ENCODE measurements at places on chromosomes 7 and 10.

GRCh38 chr7:17362439-17363105, 64.1 kb downstream of the AHR start:
- DNase-seq: no peak

GRCh38 chr10:43202657-43203447, 64.0 kb downstream of the RASGEF1A start:
- DNase-seq: peak; percentile 38

DNA sequence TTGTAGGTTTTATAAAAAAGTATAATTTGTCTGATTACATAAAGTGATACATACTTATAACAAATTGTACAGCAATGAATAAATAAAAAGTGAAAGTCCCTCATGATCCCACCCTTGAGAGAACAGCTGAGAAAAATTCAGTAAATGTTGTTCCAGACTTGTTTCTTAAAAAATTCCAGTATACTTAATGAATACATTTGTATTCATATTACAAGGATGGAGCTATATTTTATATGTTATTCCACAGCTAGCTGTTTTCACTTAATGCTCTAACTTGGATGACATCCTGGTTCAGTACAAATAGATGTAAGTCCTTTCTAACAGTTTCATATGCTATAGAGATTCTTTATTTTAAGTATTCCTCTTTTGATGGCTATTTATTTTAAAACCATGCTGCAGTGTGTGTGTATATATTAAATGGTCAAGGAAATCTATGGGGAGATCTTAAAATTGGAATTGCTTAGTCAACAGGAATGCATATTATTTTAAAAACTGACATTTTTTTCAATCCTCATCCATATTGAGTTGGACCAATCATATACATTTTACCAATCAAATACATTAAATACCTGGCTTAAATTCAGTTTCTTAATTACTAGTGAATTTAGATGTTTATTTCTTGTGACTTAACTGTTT, 8.9 kb downstream of the STAMBPL1 start:
- DNase-seq: no peak

- peak; percentile 64 for DNase-seq
Measured at GRCh38 chr10:69567920-69568319, 5.3 kb downstream of the NEUROG3 start.

DNA sequence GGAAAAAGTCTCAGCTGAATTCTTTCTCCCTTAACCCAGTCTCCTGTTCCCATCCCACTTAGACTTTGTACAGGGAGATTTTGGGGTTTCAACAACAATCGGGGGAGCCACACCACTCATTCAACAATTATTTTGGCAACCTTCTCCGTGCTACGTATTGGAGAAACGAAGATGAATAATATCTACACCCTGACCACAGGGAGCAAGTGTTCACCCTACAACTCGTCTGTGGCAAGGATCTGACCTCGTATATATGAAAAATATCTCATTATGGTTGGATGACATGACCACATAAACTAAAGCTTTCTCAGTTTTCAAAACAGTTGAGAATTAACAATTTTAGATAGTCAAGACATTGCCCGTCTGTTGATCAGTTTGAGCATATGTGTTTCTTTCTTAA, 302.1 kb downstream of the CACNA2D1 start:
- DNase-seq: no peak

DNA sequence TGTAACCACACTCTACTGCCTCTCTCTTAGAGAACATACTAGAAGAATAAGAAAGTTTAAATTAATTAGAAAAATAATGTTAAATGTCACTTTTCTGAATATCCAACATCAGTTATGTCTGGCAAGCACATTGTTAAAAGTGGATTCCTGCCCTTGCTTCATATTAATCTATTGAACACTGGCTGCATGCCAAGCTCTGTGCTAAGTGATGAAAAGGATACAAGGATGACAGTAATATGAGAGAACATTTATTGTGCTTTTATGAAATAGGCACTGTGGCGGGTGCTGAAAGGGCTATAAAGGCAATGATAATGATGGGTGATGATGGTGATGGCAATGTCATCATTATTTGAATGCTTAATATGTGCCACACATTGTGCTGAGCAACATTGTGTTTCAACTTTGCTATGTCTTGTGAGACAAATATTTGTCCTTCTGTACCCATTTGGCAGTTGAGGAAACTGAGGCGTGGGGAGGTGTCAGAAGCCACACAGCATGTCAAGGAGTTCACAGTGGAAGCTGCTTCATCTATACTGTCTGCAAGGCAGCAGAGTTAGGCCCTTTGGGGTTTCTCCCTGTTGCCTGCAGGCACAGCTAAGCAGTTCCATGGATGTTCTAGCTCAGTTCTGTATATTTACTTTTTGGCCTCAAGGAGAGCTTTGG, 64.2 kb upstream of the RAPGEF5 start:
- DNase-seq: no peak

DNA sequence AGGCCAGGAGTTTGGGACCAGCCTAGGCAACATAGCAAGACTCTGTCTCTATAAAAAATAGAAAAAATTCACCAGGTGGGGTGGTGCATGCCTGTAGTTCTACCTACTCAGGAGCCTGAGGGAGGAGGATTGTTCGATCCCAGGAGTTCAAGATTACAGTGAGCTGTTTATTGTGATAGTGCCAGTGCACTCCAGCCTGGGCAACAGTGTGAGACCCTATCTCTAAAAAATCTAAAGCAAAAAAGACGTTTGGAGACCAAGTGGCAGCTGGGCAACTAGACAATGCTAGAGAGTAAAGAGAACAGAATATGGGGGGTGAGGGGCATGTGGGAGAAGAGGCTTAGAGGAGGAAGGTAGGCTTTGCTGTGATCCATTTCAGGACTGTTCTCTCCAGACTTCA, 1.4 kb downstream of the PDSS1 start:
- DNase-seq: no peak

DNA sequence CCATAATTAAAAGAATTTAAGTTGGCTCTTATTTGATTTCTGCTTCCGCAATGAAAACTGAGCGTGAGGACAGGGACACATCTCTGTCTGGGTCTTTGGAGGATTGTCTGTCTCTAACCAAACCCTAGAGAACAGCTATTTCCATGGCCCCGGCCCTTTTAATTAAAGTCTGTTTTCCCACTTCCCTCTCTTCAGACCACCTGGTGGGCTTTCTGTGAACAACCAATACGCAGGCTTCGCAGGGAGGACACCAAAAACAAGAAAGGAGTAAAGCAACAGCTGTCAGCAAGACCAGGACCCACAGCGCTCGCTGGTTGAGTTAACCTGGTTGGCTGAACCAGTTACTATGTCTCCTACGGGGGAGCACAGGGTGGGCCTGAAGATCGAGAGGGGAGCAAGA, 217.1 kb upstream of the FRMD4A start:
- DNase-seq: no peak

DNA sequence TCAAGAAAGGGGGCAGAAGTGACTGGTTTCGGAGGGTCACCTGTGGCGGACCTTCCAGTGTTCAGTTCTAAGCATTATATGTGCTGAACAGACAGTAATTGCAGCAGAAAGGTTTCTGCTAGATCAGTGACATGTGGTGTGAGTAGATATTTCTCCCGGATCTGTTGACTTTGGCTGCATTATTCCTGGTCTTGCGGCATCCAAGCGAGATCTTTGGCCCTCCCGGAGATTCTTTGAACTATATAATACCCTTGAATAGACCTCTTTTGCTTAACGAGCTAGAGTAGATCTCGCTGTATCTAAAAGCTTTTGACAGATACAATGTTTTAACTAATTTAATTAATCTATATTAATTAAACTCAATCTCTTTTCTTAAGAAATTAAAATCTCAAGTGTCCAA, 99.8 kb downstream of the PTN start:
- no peak for DNase-seq

DNA sequence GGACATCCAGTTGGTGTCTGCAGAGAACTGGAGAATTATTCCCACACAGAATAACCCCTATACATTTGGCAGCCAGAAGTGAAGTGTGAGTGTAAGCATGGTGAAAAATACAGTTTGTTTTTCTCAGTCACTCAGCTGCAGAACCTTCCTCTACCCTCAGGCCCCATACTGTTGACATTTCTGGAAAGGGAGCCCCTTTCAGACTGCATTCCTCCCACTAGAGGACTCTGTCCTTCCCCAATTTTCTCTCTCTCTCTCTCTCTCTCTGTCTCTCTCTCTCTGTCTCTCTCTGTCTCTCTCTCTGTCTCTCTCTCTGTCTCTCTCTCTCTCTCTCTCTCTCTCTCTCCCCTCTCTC, 86.8 kb upstream of the STEAP1B start:
- DNase-seq: no peak

DNA sequence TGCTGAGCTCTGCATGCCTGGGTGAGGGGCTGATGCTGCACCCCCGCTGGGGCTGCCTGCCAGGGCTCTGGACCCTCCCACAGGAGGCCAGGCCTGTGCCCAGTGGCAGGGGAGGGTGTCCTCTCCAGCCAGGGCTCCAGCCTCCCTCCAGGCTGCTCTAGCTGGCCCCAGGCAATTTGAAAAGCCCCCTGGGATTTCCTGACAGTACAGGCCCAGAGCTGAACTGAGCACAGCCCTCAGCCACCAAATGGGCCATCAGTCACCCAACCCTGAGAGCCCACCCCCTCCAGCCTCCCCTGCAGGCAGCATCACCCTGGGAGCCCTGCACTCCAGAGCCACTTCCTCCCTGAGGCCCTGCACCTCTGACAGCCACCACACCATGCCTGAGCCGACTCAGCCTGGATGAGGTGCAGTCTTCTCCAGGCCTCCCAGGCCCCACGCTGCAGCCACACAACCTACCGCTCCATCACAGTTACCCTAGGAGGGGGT, 101.8 kb upstream of the RET start:
- DNase-seq: no peak

- peak; percentile 13 for DNase-seq
Measured at GRCh38 chr7:93029056-93029455, 88.7 kb downstream of the SAMD9 start.

- DNase-seq: no peak
Measured at GRCh38 chr10:67098461-67098860, 172.6 kb downstream of the LRRTM3 start.

DNA sequence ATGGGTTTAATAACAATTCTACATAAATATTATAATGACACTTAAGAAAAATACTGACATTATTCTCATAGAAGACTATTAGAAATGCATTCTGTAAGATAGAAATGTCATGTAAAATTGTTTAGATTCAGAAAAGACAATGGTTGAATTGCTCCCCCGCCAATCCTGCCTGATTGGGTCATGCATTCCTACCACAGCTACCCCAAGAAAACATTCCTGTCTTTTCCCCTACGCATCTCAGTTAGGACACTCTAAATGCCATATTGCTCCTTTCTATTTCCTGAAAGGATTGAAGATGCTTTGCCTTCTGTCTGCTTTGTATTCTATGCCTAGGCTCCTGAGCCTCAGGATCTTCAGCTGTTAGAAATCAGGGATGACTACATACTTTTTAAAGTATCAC, 109.4 kb downstream of the DGKB start:
- DNase-seq: no peak

DNA sequence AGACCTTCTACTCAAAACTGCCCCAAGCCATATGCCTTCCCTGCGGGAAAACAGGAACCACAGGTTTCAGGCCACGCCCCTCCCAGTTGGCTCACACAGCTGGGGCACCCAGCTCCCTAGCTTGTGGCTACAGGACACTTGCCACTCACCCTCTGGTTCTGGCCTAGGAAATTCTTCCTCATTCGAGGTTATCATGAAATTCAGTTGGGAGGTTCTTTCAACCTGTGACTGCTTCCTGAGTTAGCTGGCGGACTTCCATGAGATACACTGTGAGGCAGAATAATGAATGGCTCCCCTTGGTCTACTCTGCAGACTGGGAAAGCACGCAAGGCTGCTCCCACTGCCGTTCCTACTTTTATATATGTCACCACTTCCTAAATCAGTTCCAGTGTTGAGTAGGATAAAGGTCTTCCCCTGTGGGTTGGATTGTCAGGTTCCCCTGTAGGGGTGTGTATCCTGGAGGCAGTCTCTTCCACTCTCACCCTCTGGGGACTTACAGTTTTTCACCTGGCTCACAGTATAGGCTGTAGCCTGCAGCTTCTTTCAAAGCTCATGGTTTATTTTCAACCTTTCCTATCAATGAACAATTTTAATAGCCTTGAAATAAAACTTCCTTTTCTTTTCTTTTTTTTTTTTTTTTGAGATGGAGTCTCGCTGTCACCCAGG, 37.0 kb downstream of the GPR22 start:
- peak; percentile 83 for DNase-seq

GRCh38 chr7:122885583-122886356, 490 bp downstream of the CADPS2 start:
- DNase-seq: peak; percentile 16

GRCh38 chr10:49726593-49726992, 35.5 kb downstream of the OGDHL start:
- DNase-seq: no peak

GRCh38 chr7:99389772-99390171, 15.2 kb downstream of the ARPC1B start:
- no peak for DNase-seq

- DNase-seq: no peak
Measured at GRCh38 chr10:108624052-108624451, 1299.3 kb downstream of the XPNPEP1 start.

DNA sequence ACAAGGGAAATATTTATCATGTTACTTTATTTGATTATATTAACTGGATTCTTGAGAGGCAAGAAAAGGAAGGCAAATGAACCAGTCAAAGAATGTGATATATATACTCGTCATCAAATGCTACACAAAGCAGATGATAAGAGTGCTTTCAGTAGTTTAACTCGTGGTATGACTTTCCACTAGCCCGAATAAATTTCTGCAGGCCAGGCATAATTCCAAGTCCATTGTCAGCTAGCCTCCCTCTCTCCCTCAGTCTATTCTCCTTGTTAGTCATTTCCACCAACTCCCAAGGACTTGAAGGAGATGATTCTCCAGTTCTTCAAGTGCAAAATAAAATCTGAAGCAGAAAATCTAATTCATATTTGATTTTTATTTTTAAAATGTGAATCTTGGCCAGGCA, 190.5 kb downstream of the GLI3 start:
- DNase-seq: no peak

DNA sequence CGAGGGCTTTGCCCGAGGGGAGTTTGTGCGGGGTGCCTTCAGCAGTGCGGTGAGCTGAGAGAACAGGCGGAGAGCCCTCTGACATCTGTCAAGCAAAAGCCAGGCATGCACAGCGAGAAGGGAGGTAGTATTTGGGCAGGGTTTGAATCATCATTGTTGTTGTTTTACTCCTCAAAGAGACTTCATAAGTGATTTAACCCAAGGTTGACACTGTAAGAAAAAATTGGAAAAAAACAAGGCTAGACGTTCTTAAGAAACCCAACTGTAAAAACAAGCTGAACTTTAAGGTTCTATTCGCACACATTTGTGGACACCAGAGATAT, 1.3 kb downstream of the ADAM22 start:
- DNase-seq: no peak

DNA sequence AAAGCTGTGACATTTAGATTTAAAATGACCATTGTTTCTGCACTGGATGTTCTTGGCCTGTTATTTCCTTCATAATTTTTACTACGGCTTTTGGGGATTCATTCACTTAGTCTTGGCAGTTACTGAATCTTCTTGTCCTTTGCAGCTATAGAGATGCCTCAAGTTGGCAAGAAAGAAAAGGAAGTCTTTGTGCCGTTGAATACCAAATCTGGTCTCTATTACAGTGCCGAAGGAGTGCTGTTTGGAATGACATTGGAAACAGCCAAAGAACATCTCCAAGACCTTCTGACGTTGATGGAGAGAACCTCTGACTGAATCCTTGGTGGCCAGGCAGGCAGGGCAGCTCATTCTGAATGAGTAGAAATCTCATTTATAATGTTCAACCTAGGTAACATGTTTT, 54.3 kb upstream of the NRP1 start:
- no peak for DNase-seq

- DNase-seq: no peak
Measured at GRCh38 chr7:22214000-22214399, 143.0 kb downstream of the RAPGEF5 start.

- DNase-seq: no peak
Measured at GRCh38 chr7:91847876-91848588, 32.5 kb downstream of the MTERF1 start.

Measured in RWPE1 (cell line).